Stimulated activated CD8-positive, alpha-beta memory T cell treated with anti-CD3 and anti-CD28 coated beads, Interleukin-12 subunit alpha, Interleukin-12 subunit beta, amount 100 ng/mL, for 4 hours (primary cell): ENCODE measurements at places on chromosomes 7 and 10.

GRCh38 chr7:1317646-1318045 is 85.0 kb downstream of the UNCX start:
- DNase-seq = no peak

GRCh38 chr7:151469281-151469680 is 29.3 kb upstream of the CRYGN start:
- no peak for DNase-seq

GRCh38 chr7:50317221-50317678 is 12.7 kb downstream of the IKZF1 start:
- DNase-seq = no peak

DNA sequence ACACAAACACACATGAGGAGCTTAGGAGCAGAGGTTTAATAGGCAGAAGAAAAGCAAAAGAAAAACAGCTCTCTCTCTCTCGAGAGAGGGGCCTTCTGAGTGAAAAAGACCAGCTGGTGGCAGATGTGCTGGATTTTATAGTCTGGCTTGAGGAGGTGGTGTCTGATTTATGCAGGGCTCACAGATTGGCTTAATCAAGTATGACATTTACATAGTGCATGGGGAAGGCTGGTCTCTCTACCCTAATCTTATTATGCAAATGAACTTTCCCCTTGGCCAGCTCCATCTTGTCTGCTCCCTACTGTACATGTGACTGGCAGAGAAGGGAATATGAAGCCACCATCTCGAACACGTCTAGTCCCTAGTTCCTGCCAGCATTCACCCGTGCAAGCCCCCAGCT is 219.5 kb upstream of the ZNF804B start:
- no peak for DNase-seq

DNA sequence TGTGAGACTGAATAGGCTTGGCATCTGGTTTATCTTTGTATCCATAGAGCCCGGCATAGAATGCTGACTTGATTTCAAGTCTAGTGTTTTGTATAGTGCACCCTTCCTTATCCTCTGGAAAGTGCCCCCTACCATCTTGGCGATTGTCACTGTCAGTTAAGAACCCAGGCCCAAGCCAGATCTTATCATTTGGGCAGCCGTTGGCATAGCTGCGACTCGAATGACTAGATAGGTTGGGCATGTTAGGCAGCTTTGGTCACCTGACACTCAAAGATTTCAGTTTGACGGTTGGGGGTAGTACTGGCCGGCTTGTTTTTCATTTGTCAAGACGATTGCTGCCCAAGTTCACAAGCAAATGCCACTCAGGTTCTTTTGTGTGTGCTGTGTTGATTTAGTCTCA is 6.6 kb downstream of the NIPSNAP2 start:
- no peak for DNase-seq

DNA sequence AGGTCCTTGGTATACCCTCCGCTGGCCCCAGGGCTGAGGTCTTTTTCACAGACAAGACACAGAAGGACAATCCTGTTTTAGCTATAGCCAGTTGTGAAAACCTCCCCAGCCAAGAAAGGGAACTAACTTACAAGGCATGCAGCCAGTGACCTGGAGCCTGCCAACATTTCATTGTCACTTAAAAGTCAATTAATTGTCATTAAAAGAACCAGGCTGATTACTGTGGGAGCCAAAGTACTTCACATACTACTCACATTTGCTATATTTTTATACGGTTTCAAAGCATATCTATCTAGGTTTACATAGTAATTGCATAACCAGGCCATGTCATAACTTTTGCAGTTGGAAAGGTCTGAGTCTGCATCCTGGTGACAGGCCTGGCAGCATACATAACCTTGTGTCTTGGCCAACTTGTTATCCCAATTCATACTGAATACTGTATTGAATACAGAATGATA is 31.1 kb downstream of the NRBF2 start:
- DNase-seq = no peak

DNA sequence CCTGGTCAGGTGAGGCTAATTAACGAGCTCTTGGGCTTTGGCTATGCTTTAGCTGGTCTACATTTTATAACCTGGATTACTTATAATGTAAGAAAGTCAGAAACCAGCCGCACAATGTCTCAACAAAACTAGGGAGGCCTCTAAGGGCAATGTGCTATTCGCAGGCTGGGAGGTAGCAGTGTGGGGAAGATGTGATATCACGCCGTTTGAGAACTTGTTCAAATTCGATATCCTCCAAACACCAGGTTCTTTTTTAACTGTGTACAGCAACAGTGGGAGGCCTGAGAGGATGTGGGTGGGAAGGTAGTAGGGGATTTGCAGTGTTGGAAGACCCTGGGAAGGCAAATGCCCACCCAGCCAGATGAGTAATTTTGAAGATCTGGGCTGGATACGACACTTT is 184.5 kb downstream of the JAZF1 start:
- no peak for DNase-seq

DNA sequence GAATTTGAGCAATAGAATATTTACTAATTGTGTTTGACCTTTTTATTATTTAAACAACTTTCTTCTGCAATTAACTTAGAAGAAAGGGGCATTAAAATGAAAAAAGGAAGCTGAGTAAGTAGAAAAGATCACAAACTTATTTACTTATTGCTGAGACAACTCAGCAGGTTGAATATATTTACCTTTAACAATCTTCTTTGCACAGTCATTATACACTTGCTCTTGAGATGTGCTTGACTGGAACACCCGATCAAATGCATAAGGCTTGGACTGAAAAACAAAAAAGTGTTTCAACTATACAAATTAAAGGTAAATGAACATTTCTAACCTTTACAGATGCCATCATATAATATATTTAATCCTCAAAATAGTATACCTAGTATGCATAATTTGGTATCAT is 7.9 kb downstream of the KIF5B start:
- no peak for DNase-seq

DNA sequence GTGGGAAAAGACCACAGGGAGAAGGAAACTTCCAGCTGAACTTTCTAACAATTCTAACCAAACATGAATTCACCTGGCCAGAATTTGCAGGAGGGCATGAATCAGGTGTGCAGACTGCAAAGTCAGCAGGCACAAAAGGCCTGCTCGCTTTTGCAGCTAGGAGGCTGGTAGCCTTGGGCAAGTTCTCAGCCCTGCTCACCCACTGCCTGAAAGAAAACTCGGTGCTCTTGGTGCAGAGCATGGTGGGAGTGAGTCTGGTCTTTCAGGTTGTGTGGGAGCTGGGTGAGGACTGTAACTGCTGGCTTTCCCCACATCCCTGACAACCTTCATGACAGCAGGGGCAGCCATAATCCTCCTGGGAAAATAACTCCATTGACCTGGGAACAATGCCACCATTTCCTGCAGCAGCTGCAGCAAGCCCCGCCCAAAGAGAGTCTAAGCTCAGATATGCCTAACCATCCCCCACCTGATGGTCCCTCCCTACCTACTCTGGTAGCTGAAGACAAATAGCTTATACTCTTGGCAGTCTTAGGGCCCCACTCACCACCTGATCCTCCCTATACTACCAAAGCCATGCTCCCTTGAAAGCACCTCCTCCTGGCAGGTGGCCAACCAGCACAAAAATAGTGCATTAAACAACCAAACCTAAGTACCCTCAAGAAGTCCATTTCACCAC is 31.6 kb downstream of the ZNF117 start:
- no peak for DNase-seq

- DNase-seq = no peak
Observed at GRCh38 chr7:155981703-155982102, 169.4 kb upstream of the SHH start.

- DNase-seq = no peak
Observed at GRCh38 chr7:36999626-37000485, 275.6 kb upstream of the AOAH start.

DNA sequence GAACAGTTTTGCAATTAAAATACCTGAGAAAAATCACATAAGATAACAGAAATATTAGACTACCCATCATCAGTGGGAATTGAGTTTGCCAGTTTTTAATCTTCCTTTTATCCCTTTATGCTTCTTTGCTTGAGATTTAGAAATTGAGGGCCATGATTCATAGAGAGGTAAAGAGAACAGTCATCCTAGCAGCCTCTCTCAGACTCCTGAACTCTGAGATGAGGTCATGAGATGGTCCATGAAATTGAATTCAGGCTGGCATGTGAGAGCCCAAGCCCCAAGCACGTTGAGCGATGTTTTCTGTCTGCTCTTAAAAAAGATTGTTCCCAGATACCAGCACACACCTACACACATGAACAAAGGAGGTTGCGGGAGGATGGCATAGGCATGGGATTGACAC is 91.1 kb downstream of the CREB5 start:
- DNase-seq = no peak

- DNase-seq = no peak
Observed at GRCh38 chr10:115762029-115762428, 511.0 kb downstream of the GFRA1 start.

DNA sequence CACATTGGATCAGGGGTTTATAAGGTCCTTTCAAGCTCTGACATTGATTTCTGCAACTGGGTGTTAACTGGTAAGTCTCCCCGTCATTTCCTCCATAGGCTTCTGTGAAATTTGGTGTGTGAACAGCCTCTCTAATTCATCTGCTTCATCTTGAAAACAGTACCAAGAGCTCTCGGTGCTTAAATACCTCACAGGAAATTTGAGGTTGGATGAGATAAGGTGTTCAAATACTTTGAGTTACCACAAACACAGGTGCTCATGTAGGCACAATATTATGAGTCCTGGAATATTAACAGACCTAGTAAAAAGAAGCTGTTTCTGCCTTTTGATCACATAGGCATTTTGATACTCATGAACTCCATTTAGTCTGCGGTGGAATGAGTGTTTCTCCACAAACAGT is 85.2 kb downstream of the RTKN2 start:
- no peak for DNase-seq

GRCh38 chr7:112411186-112411795 is 39.0 kb upstream of the IFRD1 start:
- DNase-seq = no peak

DNA sequence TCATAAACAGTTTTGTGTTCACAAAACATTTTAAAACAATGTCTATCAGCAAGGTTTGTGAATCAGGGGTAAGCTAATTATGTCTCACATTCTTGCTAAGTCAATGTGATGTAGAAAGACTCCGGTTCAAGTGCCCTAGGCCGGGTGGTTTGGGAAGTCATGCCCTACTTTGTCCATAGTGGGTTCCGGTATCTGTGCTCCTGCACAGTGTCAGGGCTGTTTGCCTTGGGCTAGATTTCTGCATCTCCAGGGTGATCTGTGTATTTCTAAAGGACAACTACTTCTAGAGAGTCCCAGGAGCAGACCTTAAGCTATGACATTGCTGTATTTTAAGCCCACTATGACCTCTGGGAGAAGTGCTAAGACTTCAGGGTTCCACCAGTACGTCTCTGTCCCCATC is 504.1 kb downstream of the PLXNA4 start:
- no peak for DNase-seq

GRCh38 chr7:116809636-116810266 is 52.6 kb upstream of the CAPZA2 start:
- no peak for DNase-seq

GRCh38 chr7:28088032-28088431 is 92.6 kb downstream of the JAZF1 start:
- DNase-seq = no peak

DNA sequence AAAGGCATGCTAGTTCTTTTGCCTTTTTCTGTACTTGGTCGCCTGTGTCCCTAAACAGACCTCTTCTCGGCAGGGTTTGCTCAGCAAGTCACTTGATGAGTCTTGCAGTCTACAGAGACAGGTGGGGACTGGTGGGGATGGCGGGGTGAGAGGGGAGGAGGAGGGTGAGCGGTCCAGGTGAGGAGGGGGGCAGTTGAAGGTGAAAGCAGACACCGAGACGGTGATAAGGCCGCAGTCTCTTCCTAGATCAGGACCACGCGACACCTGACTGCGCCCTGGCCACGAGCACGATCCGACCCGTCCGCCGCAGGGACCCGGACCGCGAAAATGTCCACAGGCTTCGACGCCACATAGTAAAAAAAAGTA is 566 bp downstream of the ASNS start:
- no peak for DNase-seq

GRCh38 chr10:5904227-5904626 is 14.2 kb downstream of the FBH1 start:
- DNase-seq = no peak

DNA sequence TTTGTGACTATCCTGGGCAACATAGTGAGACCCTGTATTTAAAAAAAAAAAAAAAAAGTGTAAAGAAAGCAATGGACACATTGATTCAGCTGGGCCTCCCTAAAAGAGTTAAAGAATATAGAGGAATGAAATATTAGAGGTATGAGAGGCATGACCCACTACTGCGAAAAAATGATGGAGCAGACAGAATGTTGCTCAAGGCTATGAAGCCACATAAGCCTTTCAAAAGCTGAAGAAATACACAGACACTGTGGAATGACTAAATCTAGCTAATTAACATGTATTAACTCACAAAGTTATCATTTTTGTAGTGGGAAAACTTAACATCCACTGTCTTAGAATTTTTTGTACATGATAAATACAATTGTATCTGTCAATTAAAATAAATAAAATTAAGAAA is 107.3 kb downstream of the HGF start:
- DNase-seq = no peak

GRCh38 chr7:151133986-151134742 is 33.3 kb downstream of the GBX1 start:
- DNase-seq = no peak

- no peak for DNase-seq
Observed at GRCh38 chr7:80124526-80125264, 9.9 kb upstream of the GNAI1 start.

DNA sequence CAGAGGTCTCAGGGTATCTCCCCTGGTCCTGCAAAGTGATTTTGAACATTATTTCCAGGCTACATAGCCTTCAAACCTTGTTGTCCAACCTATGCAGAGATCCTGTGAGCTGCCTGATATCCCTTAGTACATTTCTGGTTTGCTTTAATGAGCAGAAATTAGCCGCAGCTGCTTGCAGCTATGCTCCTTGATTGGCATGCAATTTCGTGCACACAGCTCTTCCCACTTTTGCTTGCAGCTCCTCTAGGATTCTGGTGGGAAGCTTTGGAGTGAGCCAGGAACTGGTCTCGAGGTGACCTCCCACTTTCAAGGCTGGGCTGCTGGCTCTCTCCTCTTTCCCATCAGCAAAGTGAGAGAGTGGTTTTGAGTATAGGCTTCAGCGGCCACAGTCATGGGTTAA is 45.8 kb downstream of the OAT start:
- DNase-seq = no peak

DNA sequence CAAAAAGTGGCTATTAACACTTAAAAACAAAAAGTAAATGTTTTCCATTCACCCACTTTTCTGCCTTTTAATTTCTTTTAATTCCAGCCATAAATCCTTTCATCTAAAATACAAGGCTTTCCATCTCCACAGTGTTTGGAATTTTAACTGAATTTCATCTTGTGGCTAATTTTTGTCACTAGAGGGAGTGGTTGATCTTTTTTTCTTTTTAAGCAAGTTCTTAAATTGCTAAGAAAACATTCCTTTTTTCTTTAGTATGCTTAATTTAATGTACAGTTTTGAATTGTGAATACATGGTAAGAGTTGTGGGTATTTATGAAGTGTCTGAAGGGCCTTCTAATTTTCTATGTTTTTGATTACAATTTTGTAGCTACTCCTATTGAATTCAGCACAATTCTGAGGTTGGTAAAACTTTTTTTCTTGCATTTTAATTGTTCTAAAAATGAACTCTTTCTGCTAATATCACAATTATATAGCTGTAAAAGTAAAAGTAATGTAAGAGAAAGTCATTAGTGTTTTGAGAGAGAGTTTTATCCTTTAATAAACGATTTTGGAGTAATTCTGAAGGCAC is 54.9 kb upstream of the ANK3 start:
- DNase-seq = no peak

GRCh38 chr10:124971276-124971675 is 29.4 kb downstream of the ZRANB1 start:
- DNase-seq = no peak

GRCh38 chr7:154781369-154782303 is 221.3 kb downstream of the PAXIP1 start:
- DNase-seq = no peak

- no peak for DNase-seq
Observed at GRCh38 chr10:44757551-44758205, 153.5 kb upstream of the TMEM72 start.
